ENCODE measurements at places on chromosomes 11 and 22. TPM values are rescaled to one million over a fixed set of nuclear protein-coding genes. Genes with fewer than 3 reads are reported as not detected.

GRCh38 chr22:39985383-39986035 is 9.2 kb upstream of the FAM83F start:
- DNase-seq: no peak

DNA sequence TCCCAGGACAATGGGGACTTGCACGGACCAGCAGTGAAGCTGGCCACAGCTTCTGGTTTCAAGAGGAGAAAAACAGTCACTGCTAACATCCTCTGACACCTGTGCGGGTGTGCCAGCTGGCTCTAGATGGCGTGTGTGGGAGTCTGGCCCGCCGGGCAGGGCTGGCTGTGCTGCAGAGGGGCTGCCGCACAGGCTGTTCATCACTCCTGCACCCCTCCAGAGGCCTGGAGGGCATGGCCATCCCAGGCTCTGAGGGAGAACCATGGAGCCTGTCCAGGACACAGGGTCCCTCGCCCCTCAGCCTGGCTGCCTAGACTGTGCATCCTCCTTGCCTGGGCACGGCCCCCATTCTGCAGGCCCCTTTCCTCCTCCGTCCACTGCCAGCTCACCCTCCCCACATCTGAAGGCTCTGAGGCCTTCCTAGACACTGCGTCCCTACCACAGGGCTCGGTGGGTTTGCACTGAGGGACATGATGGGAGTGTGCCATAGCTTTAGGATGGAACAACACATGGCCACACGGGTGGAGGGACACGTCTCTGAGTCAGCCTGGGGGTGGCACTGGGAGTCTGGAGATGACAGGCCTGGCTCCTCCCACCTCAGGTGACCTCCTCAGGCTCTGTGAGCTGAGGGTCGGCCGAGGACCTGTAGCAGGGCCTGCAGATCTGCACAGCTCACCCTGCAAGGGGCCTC is 42.1 kb upstream of the GNB1L start:
- no peak for DNase-seq

Gene HSPB2
- not detected for total RNA-seq

GRCh38 chr11:70183483-70184176 is 19.5 kb upstream of the FADD start:
- no peak for DNase-seq

Gene PPM1F
- 31.4 TPM for total RNA-seq

DNA sequence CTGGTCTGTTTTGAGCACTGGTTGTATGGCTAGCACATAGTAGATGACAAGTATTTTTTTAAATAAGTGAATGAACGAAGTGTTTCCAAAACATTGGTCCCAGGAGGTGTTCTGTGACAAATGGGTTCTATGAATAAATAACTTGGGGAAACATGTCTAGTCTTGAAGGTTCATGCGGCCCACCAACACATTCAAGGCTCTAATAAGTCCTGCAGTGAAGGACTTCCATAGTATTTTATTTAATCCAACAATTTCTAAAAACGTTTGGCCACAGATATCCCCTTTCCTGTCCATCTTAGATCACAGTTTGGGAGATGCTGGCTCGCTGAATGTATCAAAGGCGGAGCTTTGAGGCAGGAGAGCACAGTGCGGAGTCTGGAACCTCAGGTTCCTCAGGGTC is 22.5 kb downstream of the PARVG start:
- DNase-seq: no peak

Gene TRIM6
- total RNA-seq: 0.87 TPM

Gene FREY1
- total RNA-seq: 1.4 TPM

DNA sequence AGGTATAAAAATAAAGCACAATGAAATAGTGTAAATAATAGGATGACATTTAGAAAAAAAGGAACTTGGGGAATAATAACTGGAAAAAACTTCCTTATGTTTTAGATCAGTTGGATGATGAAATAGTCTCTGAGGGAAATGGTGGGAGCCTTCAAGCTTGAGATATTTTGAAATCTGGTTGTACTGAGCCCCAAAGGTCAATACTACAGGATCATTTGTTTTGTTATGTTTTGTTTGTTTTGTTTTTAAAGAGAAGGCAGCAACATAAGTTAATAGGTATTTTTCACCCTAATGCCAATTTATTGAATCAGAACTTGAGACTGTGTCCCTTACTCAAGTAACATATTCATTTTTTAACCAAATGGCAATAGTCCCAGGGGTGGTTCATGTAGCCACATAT is 393.1 kb downstream of the ETS1 start:
- no peak for DNase-seq

GRCh38 chr11:20059587-20060021 is 100.7 kb downstream of the DBX1 start:
- DNase-seq: no peak

GRCh38 chr22:49632199-49633009 is 195.3 kb downstream of the BRD1 start:
- DNase-seq: no peak

Gene OR2D2
- 0.94 TPM for total RNA-seq

- DNase-seq: no peak
These were observed 8.8 kb downstream of the ZBED4 start for GRCh38 chr22:49862496-49862776.

Data from activated T-helper 2 cell treated with anti-CD3 and anti-CD28 coated beads, Interferon-gamma antibody, Interleukin-2, Interleukin-4, amounts not matched to agents 10 μg/mL and 5 μg/mL and 100 μg/mL, durations not matched to agents 14 hours and 24 hours and 36 hours (primary cell).